Mucosa of descending colon (tissue), 3 donors: ENCODE measurements at places on chromosomes 4 and X. TPM values are rescaled to one million over a fixed set of nuclear protein-coding genes. Genes with fewer than 3 reads are reported as not detected.

The SYP gene
- 14.5 TPM for total RNA-seq

The LONRF3 gene
- 16.2 TPM for total RNA-seq

The ZNF518B gene
- total RNA-seq: 34.4 TPM

The ETDC gene
- total RNA-seq: not detected

The PABPC5 gene
- total RNA-seq: 0.55 TPM

The GRIA2 gene
- 0.36 TPM for total RNA-seq

The MAGEB6 gene
- not detected for total RNA-seq

The GPRIN3 gene
- total RNA-seq: 6.0 TPM

The HSD17B10 gene
- total RNA-seq: 60.3 TPM

The BMX gene
- 2.4 TPM for total RNA-seq

The DRD5 gene
- total RNA-seq: not detected

The CXCL13 gene
- 0.34 TPM for total RNA-seq

The STPG2 gene
- 1.3 TPM for total RNA-seq

The GAGE12H gene
- total RNA-seq: not detected

The PNMA6A gene
- total RNA-seq: 2.6 TPM

The UBL4A gene
- 32.3 TPM for total RNA-seq

The VCX2 gene
- total RNA-seq: not detected

The TXK gene
- 1.8 TPM for total RNA-seq

The RRH gene
- not detected for total RNA-seq

The ATP2B3 gene
- not detected for total RNA-seq

The CXorf66 gene
- not detected for total RNA-seq

The MAGEB10 gene
- not detected for total RNA-seq

The GPR101 gene
- total RNA-seq: not detected

The CRMP1 gene
- total RNA-seq: 4.4 TPM

The GPR50 gene
- not detected for total RNA-seq

The BEND4 gene
- total RNA-seq: 0.19 TPM

The DKK2 gene
- total RNA-seq: not detected

The PDHA1 gene
- total RNA-seq: 363 TPM

The IL13RA1 gene
- 104 TPM for total RNA-seq

The NWD2 gene
- 1.4 TPM for total RNA-seq

The SMARCA1 gene
- 31.6 TPM for total RNA-seq

The PQBP1 gene
- 69.6 TPM for total RNA-seq

The FOXR2 gene
- not detected for total RNA-seq

The GAGE13 gene
- total RNA-seq: not detected

The MAGEB5 gene
- total RNA-seq: not detected

The ARMCX1 gene
- total RNA-seq: 44.0 TPM

The BMP3 gene
- 39.6 TPM for total RNA-seq

The LRCH2 gene
- total RNA-seq: 1.9 TPM

The PRR32 gene
- not detected for total RNA-seq

The ADRA2C gene
- 0.69 TPM for total RNA-seq

The GPAT3 gene
- 16.7 TPM for total RNA-seq

The NSUN7 gene
- total RNA-seq: 18.1 TPM

The F11 gene
- total RNA-seq: not detected

The C4orf36 gene
- total RNA-seq: 0.85 TPM

The CASP3 gene
- 29.7 TPM for total RNA-seq

The SPANXB1 gene
- total RNA-seq: not detected

The SORBS2 gene
- total RNA-seq: 44.9 TPM

The FANCB gene
- total RNA-seq: 1.3 TPM

The GPRASP3 gene
- 11.4 TPM for total RNA-seq

The TMEM31 gene
- total RNA-seq: not detected
